ENCODE measurements at places on chromosomes 4 and X. TPM values are rescaled to one million over a fixed set of nuclear protein-coding genes. Genes with fewer than 3 reads are reported as not detected.

Gene HTT
- polyA plus RNA-seq = 17.0 TPM

Gene RASGEF1B
- 16.0 TPM for polyA plus RNA-seq

Gene ATP1B4
- not detected for polyA plus RNA-seq

Gene SMIM43
- polyA plus RNA-seq = 0.16 TPM

Gene VSIG4
- 82.2 TPM for polyA plus RNA-seq

Gene MID2
- 5.2 TPM for polyA plus RNA-seq

Gene YTHDC1
- 42.9 TPM for polyA plus RNA-seq

Gene CT45A1
- not detected for polyA plus RNA-seq

Gene TMPRSS11F
- polyA plus RNA-seq = not detected

Gene ABCD1
- 7.9 TPM for polyA plus RNA-seq

Gene SSX2
- not detected for polyA plus RNA-seq

Gene MAP9
- 5.1 TPM for polyA plus RNA-seq

Gene NALF2
- 0.12 TPM for polyA plus RNA-seq

Gene ATP2B3
- polyA plus RNA-seq = not detected

Gene GATA1
- polyA plus RNA-seq = 0.63 TPM

Gene FDCSP
- not detected for polyA plus RNA-seq

Gene HOPX
- 792 TPM for polyA plus RNA-seq

Gene SPANXD
- polyA plus RNA-seq = not detected

Gene GAGE2A
- not detected for polyA plus RNA-seq

Gene CT47C1
- polyA plus RNA-seq = not detected

Gene TIGD4
- polyA plus RNA-seq = 0.41 TPM

Gene ARSJ
- polyA plus RNA-seq = 5.1 TPM

Gene SHROOM4
- polyA plus RNA-seq = 9.8 TPM

Gene AFM
- polyA plus RNA-seq = not detected

Gene SYAP1
- 10.2 TPM for polyA plus RNA-seq

Gene SLC38A5
- 80.9 TPM for polyA plus RNA-seq

Gene IQCM
- not detected for polyA plus RNA-seq

Gene TLR8
- polyA plus RNA-seq = 27.1 TPM

Gene NOA1
- 11.1 TPM for polyA plus RNA-seq

Gene HERC5
- polyA plus RNA-seq = 4.7 TPM

Gene COX7B2
- not detected for polyA plus RNA-seq

Gene DMP1
- not detected for polyA plus RNA-seq

Gene IL21
- not detected for polyA plus RNA-seq

Gene MAB21L2
- 0.01 TPM for polyA plus RNA-seq

Data from lung (tissue), 17 donors.